Upper lobe of right lung (tissue), 1 donor: ENCODE measurements at places on chromosomes 7 and 10. TPM values are rescaled to one million over a fixed set of nuclear protein-coding genes. Genes with fewer than 3 reads are reported as not detected.
A peak's percentile ranks its signal among the peaks of the same experiment; 100 is the strongest.

ZNF804B gene
- not detected for total RNA-seq

SPDYE6 gene
- not detected for total RNA-seq

EGR2 gene
- total RNA-seq, result 41.4 TPM

OLAH gene
- 0.93 TPM for total RNA-seq

TSPAN15 gene
- total RNA-seq, result 47.3 TPM

HTR5A gene
- total RNA-seq, result not detected

RET gene
- 1.0 TPM for total RNA-seq

PLXDC2 gene
- total RNA-seq, result 129 TPM

ANKRD22 gene
- 2.3 TPM for total RNA-seq

LRRC18 gene
- 0.96 TPM for total RNA-seq

MSMB gene
- not detected for total RNA-seq

FAM20C gene
- 58.8 TPM for total RNA-seq

- no peak for DNase-seq
These were observed 39.7 kb upstream of the ENO4 start for GRCh38 chr10:116809483-116810119.

DNA sequence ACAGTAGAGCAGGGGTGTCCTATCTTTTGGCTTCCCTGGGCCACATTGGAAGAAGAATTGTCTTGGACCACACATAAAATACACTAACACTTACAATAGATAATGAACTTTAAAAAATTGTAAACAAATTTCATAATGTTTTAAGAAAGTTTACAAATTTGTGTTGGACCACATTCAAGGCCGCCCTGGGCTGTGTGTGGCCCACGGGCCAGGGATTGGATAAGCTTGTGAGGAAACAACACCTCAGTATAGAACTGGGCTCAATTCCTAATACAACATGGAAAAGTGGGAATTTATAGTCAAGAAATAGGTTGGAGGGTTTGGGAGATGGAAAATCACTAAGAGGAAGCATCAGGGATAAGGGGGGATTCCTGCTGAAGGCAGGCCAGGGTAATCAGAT, 17.7 kb downstream of the ZNF277 start:
- no peak for DNase-seq

- no peak for DNase-seq
These were observed 23.3 kb upstream of the ZNF273 start for GRCh38 chr7:64879800-64880199.

- DNase-seq, result no peak
These were observed 45.5 kb downstream of the CREM start for GRCh38 chr10:35172146-35172545.

DNA sequence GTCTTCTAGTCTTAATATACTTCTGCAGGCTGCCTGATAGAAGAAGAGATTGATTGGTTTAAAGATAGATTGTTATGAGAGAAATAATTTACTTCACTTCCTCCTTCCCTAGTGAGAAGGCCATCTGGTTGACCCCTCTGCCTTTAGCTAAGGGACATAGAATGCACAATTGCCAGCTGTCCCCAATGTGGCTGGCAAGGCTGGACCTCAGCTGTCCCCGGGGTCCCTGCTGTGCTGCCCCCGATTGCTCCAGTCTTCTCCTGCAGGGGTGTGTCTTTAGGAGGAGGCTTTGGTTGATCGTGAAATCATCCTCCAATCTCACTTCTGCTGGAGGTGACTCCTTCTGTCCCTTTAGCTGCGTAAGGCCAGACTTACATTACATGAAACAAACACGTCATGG, 388.5 kb downstream of the DPP6 start:
- no peak for DNase-seq

GRCh38 chr10:127942811-127943210, 35.9 kb downstream of the PTPRE start:
- no peak for DNase-seq

DNA sequence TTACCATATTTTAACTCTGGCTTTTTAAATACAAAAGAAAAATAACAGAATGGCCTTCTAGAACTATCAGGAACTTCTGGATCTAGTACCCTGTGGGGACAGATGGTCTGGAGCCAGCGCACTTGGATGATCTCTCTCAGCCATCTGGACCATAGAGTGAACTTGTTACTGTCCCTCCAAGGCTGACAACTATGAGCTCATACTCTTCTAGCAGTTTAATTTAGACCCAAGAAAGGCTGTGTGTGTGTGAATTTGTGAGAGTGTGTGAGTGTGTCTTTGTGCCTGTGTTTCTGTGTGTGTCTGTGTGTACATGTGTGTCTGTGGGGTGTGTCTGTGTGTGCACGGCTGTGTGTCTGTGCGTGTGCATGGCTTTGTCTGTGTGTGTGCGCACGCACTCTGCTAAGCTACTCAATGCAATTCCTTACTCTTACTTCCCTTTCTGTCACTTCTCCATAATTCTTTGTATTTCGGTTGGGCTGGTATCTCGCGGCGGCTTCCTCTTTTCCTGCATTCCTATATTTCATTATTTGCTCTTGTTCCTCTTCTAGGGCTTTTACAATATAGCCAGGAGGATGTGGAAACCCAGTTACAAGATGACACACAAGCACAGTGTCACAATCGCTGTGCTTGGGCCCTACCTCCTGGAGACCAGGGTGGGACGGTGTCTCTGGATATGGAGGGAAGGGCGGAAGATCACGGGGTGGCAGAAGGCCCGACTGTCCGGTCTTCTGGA, 51.9 kb downstream of the IKZF1 start:
- peak; percentile 76 for DNase-seq

DNA sequence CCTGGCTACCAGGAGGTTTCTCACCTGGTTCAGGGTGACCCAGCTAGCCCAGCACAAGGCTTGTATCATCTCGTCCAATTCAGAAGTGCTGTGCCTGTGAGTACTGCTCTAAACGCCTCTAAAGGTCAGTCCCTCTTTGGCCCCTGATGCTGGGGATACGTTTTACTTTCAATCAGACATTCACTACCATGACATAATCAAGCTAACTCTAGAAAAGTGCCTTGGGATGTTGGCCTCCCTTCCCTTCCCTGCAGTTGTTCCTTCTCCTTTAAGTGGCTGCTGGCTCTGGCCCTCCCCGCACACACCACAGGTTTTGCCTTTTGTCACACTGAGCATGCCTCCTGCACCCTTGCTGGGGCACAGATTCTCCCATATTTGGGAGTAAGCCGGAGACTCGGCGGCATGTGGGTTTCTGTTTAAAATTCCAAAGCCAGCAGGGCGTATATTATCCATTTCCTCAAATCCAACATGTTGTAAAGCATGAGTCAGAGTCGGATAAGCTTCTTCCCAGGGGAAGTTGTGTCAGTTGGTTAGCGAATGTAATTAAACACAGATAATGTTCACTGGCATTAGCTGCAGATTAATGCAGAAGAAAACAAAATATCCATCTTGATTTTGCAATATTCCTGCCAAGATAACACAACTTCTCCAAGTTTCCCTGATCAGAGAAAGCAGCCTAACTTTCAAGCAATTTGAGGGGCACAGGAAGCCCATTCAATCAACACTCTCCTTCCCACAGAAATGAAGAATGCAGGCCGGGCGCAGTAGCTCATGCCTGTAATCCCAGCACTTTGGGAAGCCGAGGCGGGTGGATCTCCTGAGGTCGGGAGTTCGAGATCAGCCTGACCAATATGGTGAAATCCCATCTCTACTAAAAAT, 31.8 kb upstream of the VCL start:
- DNase-seq, result peak; percentile 70

- no peak for DNase-seq
These were observed 179.4 kb downstream of the ARID5B start for GRCh38 chr10:62080905-62081304.

DNA sequence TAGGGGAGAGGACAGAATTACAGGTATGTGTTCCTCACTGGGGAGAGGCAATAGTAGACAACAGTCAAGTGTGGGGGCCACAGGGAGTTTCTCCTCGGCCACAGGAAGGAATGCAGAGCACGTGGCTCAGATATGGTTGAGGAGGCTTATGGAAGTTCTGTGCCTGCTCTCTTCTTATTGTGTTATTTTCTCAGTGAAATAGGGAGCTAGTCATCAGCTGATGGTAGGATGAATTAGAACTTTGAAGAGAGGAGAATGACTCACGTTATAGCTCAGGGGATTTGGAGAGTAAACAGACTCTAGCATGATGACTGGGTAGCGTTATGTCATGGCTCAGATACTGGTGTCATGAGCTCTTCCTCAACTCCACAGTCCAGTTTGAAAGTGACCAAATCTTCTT, 308.3 kb upstream of the IGFBP3 start:
- no peak for DNase-seq

- no peak for DNase-seq
These were observed 629.3 kb upstream of the NRP1 start for GRCh38 chr10:33963729-33964128.

GRCh38 chr10:124126145-124126982, 33.0 kb upstream of the CHST15 start:
- no peak for DNase-seq

DNA sequence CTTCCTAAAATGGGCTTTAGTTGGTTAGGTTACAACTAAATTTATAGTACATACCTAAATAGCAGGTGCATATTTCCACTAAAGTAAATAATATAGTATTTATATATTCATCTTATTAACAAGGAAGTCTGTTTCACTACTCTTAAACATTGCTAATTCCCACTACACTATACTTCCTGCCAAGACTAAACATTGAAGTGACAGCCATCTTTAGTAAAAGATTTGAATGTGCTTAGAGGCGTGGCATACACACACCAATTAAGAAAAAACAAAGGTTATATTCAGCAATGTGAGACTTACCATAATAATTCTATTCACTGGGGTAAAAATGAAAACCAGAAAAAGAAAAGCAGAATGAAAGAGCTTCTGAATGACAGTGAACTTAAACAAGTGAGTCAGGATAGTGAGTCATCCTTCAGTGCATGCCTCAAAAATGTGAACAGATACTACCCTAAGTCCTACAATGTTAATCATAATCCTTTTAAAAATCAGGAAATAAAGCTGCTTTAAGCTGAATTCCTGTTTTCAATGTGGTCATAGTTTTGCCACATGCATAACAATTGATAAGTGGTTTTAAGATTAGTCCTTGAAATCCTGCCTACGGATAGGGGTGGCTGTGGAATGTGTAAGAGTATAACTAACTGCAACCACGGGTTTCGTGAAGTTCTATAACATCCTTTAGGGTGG, 59.4 kb downstream of the USP6NL start:
- DNase-seq, result no peak

DNA sequence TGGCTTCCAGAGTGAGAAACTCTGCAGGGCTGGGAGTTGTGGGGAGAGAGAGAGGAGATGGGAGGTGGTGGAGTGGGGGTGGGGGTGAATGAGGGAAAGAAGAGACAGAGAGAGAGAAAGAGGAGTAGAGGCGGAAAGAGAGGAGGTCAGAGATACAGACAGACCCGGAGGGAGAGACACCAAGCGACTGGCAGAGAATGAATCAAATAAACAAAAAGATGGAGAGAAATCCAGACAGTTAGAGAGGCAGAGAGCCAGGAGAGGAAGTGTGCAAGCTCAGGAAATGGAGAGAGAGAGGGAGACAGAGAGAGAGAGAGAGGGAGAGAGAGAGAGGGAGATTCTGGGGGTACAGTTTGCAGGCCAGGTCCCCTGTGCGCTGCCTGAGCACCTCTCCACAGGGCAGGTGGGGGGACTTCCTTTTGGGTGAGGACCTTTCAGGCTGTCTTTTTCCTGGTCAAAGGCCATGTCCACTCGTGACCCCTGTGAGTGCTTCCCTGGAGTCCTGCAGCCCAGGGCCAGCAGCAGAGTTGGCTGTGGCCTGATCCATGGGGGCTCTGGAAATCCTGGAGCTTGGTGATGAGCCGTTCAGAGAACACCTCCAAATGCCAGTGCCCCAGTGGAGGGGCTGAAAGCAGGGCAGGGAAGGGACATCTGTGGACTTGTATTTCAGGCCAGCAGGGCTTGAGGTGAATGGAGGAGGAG, 25.0 kb upstream of the PCBD1 start:
- DNase-seq, result peak; percentile 36

DNA sequence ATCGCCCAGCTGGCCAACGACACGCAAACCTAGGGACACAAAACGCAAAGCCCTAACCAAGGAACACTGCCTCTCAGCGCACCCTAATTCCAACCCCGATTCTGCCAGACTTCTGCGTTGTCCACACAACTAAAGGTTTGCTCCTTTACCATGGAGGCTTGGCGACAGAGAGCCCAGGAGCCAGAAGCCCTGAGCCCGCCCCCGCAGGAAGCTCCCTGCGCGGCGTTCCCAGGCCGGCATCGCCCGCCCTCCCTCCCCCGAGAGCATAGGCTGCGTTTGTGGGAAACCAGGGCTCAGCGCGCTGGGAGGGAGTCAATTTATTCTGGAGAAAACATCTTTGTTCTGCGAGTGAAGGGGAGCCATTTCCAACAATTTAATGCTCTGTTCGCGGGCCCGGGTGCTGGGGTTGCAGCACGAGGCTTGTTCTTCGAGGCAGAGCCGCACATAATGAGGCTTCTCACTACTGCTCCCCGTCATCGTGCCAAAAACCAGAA, 103.9 kb downstream of the GRID1 start:
- peak; percentile 44 for DNase-seq

GRCh38 chr7:22173685-22174573, 183.0 kb downstream of the RAPGEF5 start:
- no peak for DNase-seq

- DNase-seq, result no peak
These were observed 42.6 kb downstream of the ZNF503 start for GRCh38 chr10:75358835-75359421.

GRCh38 chr7:41873741-41874140, 170.9 kb upstream of the INHBA start:
- DNase-seq, result no peak

DNA sequence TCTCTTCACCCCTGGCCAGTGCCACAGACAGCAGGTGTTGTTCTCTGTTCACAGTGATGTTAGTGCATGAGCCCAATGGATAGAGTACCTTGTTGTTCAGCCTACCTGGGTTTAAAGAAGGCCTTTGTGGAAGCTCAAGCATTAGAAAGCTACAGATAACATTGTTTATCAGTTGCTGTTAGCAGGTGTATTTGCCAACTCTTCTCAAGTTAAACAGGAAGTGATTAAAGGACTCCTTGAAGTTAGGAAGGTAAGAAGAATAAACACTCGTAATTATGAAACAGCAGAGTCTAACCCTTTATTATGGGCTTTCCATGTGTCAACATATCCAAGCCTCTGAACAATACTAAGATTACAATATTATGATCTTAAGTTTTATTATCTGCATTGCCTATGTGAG, 25.9 kb downstream of the RGR start:
- DNase-seq, result no peak

GRCh38 chr7:40977533-40977932, 725.4 kb downstream of the INHBA start:
- DNase-seq, result no peak

- DNase-seq, result no peak
These were observed 75.2 kb upstream of the CCDC71L start for GRCh38 chr7:106736123-106736507.

GRCh38 chr7:55425141-55425752, 60.1 kb downstream of the LANCL2 start:
- no peak for DNase-seq

GRCh38 chr7:124032369-124033094, at the start of gene TMEM229A:
Gene TMEM229A, minus strand, starts transcription at chr7:124033067. Its CDS starts 64 bp downstream, at chr7:124033003.
- DNase-seq, result peak; percentile 68

- no peak for DNase-seq
These were observed 166.4 kb downstream of the C7orf25 start for GRCh38 chr7:42745357-42746059.
